Endothelial cell (in vitro differentiated cells): ENCODE measurements at places on chromosomes 3 and 15. TPM values are rescaled to one million over a fixed set of nuclear protein-coding genes. Genes with fewer than 3 reads are reported as not detected.

GRCh38 chr15:96186105-96186504 lies 144.4 kb upstream of the NR2F2 start:
- DNase-seq = no peak

TMOD2 gene
- total RNA-seq = 118 TPM

- no peak for DNase-seq
Observed at GRCh38 chr3:21435871-21436270, 315.1 kb downstream of the ZNF385D start.

KBTBD12 gene
- total RNA-seq = 0.05 TPM

- no peak for DNase-seq
Observed at GRCh38 chr3:197249542-197249941, 48.9 kb downstream of the DLG1 start.

- DNase-seq = no peak
Observed at GRCh38 chr3:43618142-43618541, 3.7 kb downstream of the ANO10 start.

GRCh38 chr3:4476496-4476895 lies 9.4 kb upstream of the SUMF1 start:
- DNase-seq = no peak

DNA sequence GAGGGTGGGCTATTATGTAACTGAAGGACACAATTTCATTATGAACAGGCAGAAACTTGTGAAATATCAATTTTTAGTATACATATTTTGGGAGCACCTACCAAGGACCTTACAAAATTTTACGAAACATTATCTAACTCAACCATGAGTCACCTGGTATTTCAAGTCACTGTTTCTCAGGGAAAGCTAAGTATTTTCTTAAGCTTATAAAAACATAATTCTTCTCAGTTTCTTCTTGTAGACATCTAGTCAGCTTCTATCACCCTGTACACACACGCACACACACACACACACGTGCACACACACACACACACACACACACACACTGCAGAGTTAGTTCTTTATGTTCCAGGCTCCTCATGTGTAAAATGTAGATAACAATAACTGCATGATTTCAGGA lies 658.3 kb downstream of the TUSC7 start:
- no peak for DNase-seq

DNA sequence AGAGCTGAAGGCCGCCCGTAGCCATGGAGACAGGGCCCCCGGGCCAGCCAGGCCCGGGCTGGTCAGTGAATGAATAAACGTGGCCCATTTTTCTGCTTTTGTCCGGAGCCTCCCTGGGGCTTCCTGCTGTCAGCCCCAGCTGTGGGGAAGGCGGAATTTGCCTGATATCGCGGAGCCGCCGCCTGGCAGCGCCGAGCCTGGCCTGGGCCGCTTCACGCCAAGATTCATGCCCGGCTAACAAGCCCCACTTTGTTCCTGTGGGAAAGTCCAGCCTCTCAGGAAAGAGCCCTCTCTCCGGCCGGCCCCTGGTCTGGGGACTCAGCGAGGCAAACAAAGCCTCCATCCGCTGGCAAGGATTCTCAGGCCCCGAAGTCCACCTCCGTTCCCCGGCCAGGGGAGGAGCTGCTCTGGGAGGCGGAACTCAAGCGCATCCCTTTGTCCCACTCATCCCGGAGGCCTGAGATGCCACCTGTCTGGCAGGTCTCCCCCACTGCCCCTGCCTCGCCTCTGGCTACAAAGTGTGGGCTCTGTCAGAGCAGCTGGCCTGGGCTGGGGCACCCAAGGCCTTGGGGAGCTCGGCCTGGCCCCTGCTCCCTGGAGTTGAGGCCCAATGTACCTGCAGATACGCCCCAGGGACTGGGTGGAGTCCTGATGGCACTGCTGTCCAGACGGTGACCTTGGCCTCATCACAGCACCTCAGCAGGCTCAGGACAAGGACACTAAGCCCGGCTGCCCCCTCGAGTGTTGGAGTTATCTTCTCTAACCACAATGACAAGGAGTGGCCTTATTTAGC lies 51.6 kb upstream of the SLC6A11 start:
- peak; percentile 19 for DNase-seq

- no peak for DNase-seq
Observed at GRCh38 chr3:67421912-67422311, 232.5 kb downstream of the SUCLG2 start.

GRCh38 chr15:32715276-32715675 lies 2.5 kb upstream of the GREM1 start:
- no peak for DNase-seq

GRCh38 chr3:113839551-113839950 lies 963 bp downstream of the GRAMD1C start:
- DNase-seq = no peak

DNA sequence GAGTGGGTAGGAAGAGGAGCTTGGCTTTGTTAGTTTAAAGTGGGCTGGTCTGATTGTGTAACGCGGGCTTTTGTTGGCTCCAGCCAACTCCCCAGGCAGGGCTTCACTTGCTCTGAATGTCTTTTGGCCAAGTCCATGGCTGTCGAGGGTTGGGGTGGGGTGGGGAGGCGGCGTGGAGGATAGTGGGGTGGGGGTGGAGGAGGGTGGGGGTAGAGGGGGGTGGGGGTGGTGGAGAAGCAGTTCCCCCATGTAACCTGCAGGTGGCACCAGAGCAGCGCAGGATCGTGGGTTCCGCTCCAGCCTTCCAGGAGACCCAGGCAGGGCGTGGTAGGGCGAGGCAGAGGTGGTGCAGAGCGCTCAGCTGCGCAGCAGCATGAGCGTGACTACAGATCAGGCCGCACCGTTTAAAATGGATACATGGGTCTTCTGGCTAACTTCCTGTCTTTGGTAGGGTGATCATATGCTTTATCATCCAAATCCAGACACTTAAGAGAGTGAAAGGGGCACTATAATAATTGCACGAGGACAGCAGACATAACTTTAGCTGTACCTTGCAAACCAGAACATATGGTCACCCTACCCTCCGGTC lies 28.3 kb downstream of the GOLGA6A start:
- peak; percentile 71 for DNase-seq

DNA sequence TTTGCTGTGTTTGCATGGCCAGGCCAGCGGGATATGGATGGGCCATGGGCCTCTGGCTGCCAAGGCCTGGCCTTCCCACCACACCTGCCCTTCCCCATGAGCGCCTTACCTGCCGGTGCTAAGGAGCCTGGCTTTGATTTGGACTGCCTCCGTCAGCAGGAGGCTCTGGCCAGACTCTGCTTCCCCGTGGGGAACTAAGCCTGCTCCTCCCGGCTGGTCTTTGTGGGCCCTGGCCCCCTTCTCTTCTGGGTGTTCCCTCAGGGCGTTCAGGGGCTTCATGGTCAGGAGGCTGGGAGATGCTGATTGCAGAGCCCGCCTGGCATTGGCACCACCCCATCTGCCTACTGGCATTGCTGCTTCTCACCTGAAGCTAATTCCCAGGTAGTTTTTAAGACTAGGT lies 45.2 kb downstream of the SMAD6 start:
- DNase-seq = no peak

GRCh38 chr3:123668906-123669305 lies 84.1 kb upstream of the HACD2 start:
- no peak for DNase-seq

GPR27 gene
- total RNA-seq = 0.80 TPM

GRCh38 chr15:70025413-70026296 lies 72.1 kb downstream of the TLE3 start:
- DNase-seq = no peak

GRCh38 chr15:67063689-67064606 lies 1.5 kb upstream of the SMAD3 start:
- peak; percentile 26 for DNase-seq

SLC6A1 gene
- 7.5 TPM for total RNA-seq

GABRB3 gene
- 4.4 TPM for total RNA-seq

DNA sequence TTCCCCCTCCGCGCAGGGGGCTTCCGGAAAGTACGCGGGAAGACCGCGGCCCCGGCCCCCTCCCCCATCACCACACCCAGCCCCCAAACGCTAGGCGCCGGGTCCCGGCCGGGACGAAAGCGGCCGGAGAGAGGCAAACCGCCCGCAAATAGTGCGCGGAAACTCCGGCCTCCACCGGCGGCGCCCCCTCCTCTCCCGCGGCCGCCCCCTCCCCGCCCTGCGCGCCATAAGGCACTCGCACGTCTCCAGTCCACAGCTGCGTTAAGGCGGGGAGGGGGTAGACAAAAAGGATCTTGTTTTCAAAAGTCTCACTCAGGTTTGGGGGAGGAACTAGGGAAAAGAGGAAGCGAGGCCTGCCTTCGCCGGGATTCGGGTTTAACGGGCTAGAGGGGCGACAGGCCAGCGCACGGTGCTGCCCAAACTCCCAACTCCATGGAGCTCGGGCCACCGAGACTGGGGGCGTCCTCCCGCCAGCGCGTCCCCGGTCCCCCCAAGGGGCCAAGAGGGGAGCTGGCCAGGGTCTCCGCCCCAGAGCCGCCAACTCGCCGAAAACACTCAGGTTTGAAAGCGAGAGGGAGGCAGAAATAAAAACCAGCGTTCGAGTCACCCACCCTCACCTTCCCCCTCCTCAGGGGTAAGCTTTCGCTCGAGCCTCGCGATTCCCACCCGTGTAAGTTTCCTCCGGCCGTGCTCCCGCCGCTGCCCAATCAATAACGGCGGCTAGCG lies 1.8 kb downstream of the ANP32A start:
- peak; percentile 70 for DNase-seq

DCLK3 gene
- not detected for total RNA-seq

DNA sequence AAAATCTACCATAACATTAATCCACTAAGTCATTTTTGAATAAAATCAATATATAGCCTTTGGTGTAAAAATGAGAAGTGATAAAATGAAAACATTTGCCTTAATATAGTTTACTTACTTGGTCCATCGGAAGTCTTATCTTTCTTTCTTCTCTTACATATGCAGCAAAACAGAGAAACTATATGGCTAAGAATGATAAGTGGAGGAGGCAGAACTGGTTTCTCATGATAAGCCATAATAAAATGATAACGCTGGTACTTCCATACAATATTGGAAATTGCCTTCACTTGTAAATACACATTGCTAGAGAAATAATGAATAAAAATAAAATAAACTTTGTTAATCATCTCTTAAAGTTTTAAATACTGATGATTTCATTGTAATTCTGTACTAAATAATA lies 47.8 kb upstream of the USP50 start:
- no peak for DNase-seq

GRCh38 chr3:23219552-23219951 lies 16.4 kb downstream of the UBE2E2 start:
- no peak for DNase-seq

LTF gene
- total RNA-seq = not detected

- DNase-seq = no peak
Observed at GRCh38 chr3:113533534-113533892, 1.2 kb downstream of the SIDT1 start.

PPARG gene
- 3.2 TPM for total RNA-seq

DNA sequence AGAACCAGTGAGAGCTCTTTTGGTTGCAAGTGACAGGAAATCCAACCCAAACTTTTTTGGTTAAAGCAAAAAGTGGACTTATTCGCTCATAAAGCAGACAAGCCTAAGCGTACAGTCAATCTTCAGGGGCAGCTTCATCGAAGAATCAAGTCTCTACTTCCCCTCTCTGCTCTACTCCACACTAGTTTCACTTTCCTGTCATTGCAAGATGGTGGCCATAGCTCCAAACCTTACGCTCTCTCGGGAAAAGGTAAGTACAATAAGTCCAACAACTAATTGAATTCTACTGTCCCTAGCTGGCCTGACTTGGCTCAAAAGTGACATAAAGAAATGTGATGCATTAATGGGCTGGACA lies 24.9 kb upstream of the ZNF710 start:
- no peak for DNase-seq

- no peak for DNase-seq
Observed at GRCh38 chr3:154123906-154124305, 2.7 kb downstream of the ARHGEF26 start.

DNA sequence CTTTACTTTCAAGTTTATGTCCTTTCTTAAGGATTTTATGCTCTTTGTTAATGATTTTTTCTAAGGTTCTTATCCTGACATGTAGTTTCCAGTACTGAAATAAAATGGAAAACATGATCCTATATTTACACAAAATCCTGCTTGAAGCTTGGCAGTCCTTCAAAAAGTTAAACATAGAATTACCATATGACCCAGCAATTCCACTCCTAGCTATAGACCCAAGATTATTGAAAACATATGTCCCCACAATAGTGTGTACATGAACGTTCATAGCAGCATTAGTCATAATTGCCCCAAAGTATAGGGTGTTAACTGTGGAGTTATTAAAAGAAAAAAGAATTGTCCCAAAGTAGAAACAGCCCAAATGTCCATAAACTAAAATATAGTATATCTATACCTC lies 33.2 kb downstream of the ITGB5 start:
- no peak for DNase-seq

DNA sequence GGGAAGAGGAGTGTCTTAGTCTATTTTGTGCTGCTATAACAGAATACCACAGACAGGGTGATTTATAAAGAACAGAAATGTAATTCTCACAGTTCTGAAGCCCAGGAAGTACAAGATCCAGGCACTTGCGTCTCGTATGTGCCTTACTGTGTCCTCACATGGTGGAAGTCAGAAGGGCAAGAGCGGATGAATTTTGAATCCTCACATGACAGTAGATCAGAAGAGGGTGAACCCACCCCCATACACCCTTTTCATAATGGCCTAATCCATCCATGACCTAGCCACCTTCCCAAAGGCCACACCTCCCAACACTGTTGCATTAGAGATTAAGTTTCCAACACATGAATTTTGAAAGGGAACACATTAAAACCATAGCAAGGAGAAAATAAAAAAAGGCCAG lies 18.7 kb upstream of the ANXA2 start:
- DNase-seq = no peak

DNA sequence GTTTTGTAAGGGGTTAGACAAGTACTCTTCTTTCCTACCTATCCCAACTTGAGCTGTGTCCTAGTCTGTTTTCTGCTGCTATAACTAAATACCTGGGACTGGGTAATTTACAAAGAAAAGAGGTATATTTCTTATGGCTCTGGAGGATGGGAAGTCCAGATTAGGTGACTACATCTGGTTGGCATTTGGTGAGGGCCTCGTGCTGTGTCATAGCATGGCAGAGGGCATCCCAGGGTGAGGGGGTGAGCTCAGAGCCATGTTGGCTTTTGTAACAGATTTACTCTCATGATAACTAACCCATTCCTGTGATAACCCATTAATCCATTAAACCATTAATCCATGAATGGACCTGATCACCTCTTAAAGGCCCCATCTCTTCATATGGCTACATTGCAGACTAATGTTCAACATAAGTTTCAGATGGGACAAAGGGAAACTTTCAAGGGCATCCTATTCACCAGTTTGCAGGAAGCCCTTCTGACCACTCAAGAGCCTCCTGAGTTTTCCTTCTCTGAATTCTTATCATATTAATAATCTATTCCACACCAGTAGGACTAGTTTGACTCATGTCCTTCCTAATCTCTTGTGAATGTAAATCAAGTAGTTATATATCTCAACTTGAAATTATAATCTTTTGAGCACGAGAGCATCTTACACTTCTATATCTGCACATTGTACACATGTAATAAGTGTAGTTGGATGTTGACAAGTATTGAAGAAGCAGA lies 185.7 kb upstream of the ZPLD1 start:
- no peak for DNase-seq

- no peak for DNase-seq
Observed at GRCh38 chr3:188330138-188330537, 176.2 kb downstream of the LPP start.
